ENCODE measurements at places on chromosomes 3 and 15. TPM values are rescaled to one million over a fixed set of nuclear protein-coding genes. Genes with fewer than 3 reads are reported as not detected.

GRCh38 chr3:40999682-41000081 is 199.6 kb upstream of the CTNNB1 start:
- no peaks in the 10 kb centered on the region for H3K4me1 ChIP-seq
- H3K36me3 ChIP-seq, result no peaks in the 10 kb centered on the region
- H3K27ac ChIP-seq, result no peak overlapping the region
- no peak for DNase-seq
- no peak overlapping the region for H3K4me3 ChIP-seq

- H3K27ac ChIP-seq, result no peak overlapping the region
- no peak for DNase-seq
- H3K27me3 ChIP-seq, result no peaks in the 10 kb centered on the region
- H3K4me3 ChIP-seq, result no peak overlapping the region
- peaks cover 8% of the 10 kb centered on the region for H3K4me1 ChIP-seq
Measured at GRCh38 chr3:129485721-129486663, 42.4 kb upstream of the RHO start.

DNA sequence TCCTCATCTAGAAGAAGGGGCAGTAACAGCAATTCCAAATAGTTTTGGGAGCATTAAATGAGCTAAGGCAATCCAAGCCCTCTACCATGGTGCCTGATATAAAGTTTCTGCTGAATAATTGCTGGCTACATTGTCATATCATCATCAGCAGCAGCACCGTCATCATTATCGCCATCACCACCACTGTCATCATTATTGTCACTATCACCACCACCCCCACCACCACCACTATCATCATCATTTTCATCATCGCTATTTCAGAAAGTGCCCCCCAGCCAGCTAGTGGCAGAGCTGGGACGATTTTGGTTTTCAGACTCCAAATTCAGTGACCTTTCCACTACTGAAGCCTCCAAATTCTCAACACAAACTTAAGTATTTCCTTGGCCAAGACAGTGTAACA is 15.0 kb downstream of the XCR1 start:
- no peak for DNase-seq
- no peak overlapping the region for H3K4me3 ChIP-seq
- H3K27me3 ChIP-seq, result peaks cover 6% of the 10 kb centered on the region
- H3K36me3 ChIP-seq, result peaks cover 3% of the 10 kb centered on the region

DNA sequence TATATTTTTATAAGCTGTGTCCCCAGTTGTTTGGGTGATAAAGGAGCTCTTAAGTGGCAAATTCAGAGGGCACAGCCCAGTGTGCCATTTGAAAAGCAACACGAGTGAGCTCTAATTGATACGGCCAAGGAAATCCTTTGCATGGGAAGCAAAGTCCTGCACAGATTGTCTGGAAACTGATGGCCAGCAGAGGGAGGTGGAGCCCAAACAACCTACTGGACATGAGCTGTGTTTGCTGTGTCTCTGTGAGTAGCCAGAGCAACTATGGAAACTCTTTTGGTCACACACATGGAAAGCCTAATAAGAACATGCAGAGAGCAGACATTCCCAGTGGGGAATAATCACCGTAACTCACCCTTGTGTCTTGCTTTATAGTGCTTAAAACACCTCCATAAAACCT is 24.4 kb downstream of the ONECUT1 start:
- no peaks in the 10 kb centered on the region for H3K4me1 ChIP-seq
- peaks cover 26% of the 10 kb centered on the region for H3K27me3 ChIP-seq
- no peak overlapping the region for H3K4me3 ChIP-seq

GRCh38 chr3:100105501-100105900 is 8.8 kb downstream of the FILIP1L start:
- H3K4me3 ChIP-seq, result no peak overlapping the region
- H3K27me3 ChIP-seq, result no peaks in the 10 kb centered on the region
- H3K4me1 ChIP-seq, result peaks cover 28% of the 10 kb centered on the region
- no peak for DNase-seq
- peaks cover 39% of the 10 kb centered on the region for H3K36me3 ChIP-seq

DNA sequence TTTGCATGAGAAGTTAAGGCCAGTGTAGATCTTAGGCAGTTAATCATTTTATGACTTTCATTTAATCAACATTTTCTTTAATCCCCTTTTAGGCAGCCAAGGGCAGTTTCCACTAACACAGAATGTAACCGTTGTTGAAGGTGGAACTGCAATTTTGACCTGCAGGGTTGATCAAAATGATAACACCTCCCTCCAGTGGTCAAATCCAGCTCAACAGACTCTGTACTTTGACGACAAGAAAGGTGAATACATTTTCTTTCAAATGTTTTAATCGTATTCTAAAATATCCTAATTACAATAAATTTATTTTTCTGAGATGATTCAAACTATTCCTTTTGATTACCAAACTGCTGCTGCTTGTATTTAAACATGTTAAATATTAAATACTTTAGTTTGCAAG is 843.2 kb downstream of the CADM2 start:
- no peaks in the 10 kb centered on the region for H3K27me3 ChIP-seq
- no peaks in the 10 kb centered on the region for H3K36me3 ChIP-seq
- H3K4me3 ChIP-seq, result no peak overlapping the region
- no peaks in the 10 kb centered on the region for H3K4me1 ChIP-seq

DNA sequence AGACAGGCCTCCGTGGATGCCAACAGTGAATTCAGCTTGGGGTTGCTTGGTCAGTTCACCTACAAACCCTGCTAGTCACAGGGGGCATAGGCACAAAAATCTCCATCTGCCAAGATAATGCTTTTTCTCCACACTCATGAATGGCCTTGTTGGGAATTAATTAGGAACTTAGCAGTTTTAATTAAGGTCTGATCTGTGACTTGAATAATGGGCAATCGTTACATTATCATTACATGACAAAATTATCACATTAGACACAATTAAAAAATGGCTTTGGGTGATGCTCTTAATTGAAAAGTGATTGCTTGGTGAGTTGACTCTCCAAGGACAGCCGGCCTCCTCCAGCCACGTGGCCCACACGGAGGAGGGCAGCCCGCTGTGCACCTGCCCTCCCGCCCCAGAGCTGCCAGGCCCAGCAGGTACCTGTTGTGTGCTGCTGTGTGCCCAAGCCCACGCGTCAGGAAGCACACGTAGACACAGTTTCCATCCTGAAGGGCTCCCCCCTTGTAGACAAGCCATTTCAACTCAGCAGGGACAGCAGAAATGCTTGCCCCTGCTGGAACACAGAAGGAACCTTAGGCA is 274.2 kb downstream of the OCA2 start:
- no peak overlapping the region for H3K4me3 ChIP-seq
- H3K36me3 ChIP-seq, result no peaks in the 10 kb centered on the region
- no peaks in the 10 kb centered on the region for H3K27me3 ChIP-seq
- H3K27ac ChIP-seq, result no peak overlapping the region
- no peaks in the 10 kb centered on the region for H3K4me1 ChIP-seq
- DNase-seq, result no peak

EFHB gene
- total RNA-seq, result 0.24 TPM

SEMA6D gene
- total RNA-seq, result not detected

DPPA4 gene
- not detected for total RNA-seq

SLC9C1 gene
- total RNA-seq, result not detected

DNA sequence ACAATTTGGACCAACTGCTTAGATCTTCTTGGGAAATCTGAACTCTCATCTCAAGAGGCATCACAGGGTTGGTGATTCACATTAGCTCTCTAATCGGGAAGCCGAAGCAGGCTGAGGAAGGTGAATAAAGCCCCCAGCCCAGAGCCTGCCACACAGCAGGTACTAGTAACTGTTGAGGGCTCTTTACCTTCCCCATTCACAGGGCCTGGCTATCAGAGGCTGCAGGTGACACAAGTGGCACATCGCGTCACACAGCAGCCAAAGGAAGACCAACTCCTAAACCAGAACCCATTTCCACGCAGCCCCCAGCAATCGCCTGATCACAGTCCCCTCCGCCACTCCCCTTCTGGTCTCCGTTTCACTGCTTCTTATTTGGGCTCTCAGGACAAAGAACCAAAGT is 29.2 kb downstream of the SH3BP5 start:
- DNase-seq, result no peak
- H3K36me3 ChIP-seq, result peaks cover 50% of the 10 kb centered on the region
- H3K4me1 ChIP-seq, result peaks cover 73% of the 10 kb centered on the region
- no peak overlapping the region for H3K27ac ChIP-seq
- H3K27me3 ChIP-seq, result no peaks in the 10 kb centered on the region

DNA sequence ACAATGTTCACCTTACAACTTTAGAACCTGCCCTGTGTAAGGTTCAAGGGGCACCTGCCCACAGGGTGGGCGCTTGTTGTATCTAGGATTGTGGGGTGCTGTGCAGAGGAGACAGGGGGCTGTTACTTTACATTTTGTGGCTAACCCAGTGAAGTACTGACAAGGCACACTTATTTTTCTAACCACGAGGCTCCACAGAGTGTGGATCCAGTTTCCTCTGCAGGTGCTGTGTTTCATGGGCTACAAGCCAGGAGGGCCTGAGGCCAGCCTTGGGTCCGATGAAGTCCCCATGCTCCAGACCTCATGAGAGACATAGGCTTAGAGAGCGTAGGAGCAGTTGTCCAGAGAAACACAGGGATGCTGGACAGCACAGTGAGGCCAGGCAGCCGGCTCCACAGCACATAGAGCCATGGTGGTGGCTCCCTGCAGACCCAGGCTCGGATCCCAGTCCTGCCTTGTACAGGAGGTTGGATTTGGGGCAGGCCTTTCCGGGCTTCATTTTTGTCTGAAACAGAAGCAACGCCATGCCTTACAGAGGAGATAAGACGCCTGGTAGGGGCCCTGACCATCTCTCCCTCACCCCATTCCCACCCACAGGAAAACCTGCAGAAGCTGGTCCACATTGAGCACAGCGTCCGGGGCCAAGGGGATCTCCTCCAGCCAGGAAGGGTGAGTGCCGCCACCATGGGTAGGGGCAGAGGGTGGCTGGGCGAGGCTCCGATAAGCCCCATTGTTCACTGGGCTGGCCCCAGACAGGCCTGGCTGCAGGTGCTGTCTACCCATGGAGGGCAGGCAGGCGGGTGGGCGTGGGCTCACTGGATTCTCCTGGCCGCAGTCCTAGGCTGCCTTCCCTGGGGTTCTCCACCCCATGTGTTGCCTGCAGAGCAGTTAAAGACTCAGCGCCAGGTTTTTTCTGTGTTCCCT is 40.1 kb upstream of the NR2C2 start:
- H3K4me1 ChIP-seq, result no peaks in the 10 kb centered on the region
- H3K27me3 ChIP-seq, result peaks cover 10% of the 10 kb centered on the region
- H3K36me3 ChIP-seq, result no peaks in the 10 kb centered on the region
- H3K27ac ChIP-seq, result no peak overlapping the region

B3GNT5 gene
- total RNA-seq, result 17.0 TPM

CACNA2D2 gene
- 0.78 TPM for total RNA-seq

- H3K36me3 ChIP-seq, result no peaks in the 10 kb centered on the region
- H3K4me3 ChIP-seq, result no peak overlapping the region
- H3K27ac ChIP-seq, result no peak overlapping the region
- no peaks in the 10 kb centered on the region for H3K4me1 ChIP-seq
- DNase-seq, result no peak
Measured at GRCh38 chr3:14543446-14543845, 3.3 kb upstream of the GRIP2 start.

- H3K27me3 ChIP-seq, result peaks cover 5% of the 10 kb centered on the region
- H3K4me1 ChIP-seq, result no peaks in the 10 kb centered on the region
- no peak overlapping the region for H3K27ac ChIP-seq
- DNase-seq, result no peak
Measured at GRCh38 chr15:66682865-66683264, 19.2 kb upstream of the SMAD6 start.

DNA sequence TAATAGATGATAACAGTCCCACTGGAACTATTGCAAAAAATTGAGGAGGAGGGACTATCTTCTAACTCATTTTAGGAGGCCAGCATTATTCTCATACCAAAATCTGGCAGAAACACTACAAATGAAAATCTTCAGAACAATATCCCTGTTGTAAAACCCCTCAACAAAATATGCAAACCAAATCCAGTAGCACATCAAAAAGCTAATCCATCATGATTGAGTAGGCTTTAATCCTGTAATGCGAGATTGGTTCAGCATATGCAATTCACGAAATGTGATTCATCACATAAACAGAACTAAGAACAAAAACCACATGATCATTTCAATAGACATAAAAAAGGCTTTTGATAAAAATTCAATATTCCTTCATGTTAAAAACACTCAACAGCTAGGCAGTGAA is 23.9 kb upstream of the PLSCR2 start:
- H3K4me1 ChIP-seq, result peaks cover 16% of the 10 kb centered on the region
- H3K36me3 ChIP-seq, result peaks cover 4% of the 10 kb centered on the region
- H3K27ac ChIP-seq, result no peak overlapping the region
- DNase-seq, result no peak
- H3K4me3 ChIP-seq, result no peak overlapping the region

SAMMSON gene
- total RNA-seq, result not detected

DNA sequence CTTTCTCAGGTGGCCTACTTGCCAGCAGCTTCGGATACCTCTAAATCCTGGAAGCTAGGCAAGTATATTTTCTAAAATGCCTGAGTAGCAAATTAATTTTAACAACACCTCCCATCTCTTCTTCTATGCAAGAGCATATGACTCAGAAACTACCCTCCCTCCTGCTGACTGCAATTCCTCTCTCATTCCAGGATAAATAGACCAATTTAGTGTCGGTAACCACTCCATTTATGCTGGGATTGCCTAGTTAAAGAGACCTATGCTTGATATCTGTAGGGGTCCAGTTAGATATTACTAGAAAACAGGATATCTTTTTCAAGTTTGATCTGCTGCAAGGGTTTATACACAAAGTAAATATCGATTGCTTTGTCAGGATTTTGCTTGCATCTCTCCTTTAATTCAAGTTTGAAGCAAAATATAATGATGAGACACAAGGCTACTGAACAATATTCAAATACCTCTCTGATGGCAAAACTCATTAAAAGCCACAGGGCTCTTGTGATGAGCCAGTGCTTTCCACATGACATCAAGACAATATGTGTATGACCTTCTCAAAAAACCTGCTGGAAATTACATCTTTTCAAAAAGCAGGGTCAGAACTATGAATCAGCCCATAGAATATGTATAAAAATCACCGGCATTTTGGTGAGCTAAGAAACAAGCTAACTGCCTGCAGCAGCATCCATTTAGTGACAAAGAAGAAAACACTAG is 491.6 kb upstream of the NECTIN3 start:
- no peak overlapping the region for H3K27ac ChIP-seq
- H3K36me3 ChIP-seq, result no peaks in the 10 kb centered on the region
- peaks cover 4% of the 10 kb centered on the region for H3K27me3 ChIP-seq

GRCh38 chr3:160259589-160259988 is 34.4 kb downstream of the C3orf80 start:
- H3K4me1 ChIP-seq, result peaks cover 7% of the 10 kb centered on the region
- H3K36me3 ChIP-seq, result peaks cover 4% of the 10 kb centered on the region
- no peak overlapping the region for H3K4me3 ChIP-seq
- no peaks in the 10 kb centered on the region for H3K27me3 ChIP-seq
- no peak overlapping the region for H3K27ac ChIP-seq
